ENCODE measurements at places on chromosomes 16 and 17.

GRCh38 chr17:2170023-2170422, 115.1 kb downstream of the HIC1 start:
- peak; percentile 33 for DNase-seq

DNA sequence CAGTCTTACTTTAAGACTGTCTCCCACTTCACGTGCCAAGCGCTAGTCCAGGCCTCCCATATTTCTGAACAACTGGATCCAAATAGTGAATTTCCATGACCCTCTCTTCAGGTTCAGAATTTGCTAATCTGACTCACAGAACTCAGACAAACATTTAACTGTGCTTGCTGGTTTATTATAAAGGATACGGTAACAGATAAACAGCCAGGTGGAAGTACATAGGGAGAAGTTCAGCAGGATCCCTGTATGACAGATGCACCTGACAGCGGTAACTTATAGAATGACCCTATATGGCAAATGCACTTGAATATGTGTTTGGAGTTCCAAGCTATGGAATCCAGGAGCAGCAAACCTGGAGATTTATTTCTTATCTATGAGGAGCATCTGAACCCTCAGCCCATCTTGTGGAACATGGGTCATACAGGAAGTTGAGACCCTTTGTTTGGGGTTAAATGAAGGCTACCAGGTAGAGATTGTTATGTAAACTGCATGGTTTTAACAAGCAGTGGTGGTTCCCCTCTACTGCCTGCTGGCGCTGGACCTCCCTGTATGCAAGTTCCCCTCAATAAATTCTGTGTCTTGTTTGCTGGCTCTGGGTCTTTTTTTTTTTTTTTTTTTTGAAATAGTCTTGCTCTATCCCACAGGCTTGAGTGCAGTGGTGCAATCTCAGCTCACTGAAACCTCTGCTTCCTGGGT, 622.6 kb downstream of the KCNJ2 start:
- DNase-seq, result no peak

DNA sequence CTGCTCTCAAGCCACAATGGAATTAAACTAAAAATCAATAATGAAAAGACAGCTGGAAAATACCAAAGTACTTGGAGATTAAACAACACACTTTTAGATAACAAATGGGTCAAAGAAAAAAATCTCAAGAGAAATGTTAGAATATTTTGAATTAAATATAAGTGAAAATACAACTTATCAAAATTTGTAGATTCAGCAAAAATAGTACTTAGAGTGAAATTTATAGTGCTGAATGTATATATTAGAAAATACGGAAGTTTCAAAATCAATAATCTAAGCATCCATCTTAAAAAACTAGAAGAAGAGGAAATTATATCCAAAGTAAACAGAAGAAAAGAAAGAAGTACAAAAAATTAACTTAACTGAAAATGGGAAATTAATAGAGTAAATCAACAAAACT, 179.2 kb upstream of the CDH11 start:
- DNase-seq, result no peak

DNA sequence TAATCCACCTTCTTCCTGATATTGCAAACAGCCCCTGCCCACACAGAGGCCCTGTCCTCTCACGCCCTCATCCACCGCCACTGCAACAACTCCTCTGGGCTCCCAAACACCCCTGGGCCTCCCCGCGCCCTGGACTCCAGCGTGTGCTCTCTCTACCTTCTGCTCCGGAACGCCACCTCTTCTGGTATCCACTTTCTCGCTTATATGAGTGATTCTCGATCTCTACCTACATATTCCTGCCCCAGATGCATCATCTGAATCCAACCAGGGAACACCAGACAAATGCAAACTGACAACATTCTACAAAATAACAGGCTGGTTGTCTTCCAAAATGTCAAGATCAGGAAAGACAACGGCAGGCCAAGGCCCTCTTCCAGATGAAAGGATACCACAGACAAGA, 19.0 kb downstream of the CAMKK1 start:
- no peak for DNase-seq

DNA sequence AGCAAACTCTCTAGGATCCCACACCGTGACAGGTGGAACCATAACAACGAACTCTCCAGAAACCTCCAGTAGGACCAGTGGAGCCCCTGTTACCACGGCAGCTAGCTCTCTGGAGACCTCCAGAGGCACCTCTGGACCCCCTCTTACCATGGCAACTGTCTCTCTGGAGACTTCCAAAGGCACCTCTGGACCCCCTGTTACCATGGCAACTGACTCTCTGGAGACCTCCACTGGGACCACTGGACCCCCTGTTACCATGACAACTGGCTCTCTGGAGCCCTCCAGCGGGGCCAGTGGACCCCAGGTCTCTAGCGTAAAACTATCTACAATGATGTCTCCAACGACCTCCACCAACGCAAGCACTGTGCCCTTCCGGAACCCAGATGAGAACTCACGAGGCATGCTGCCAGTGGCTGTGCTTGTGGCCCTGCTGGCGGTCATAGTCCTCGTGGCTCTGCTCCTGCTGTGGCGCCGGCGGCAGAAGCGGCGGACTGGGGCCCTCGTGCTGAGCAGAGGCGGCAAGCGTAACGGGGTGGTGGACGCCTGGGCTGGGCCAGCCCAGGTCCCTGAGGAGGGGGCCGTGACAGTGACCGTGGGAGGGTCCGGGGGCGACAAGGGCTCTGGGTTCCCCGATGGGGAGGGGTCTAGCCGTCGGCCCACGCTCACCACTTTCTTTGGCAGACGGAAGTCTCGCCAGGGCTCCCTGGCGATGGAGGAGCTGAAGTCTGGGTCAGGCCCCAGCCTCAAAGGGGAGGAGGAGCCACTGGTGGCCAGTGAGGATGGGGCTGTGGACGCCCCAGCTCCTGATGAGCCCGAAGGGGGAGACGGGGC, 1.3 kb downstream of the SPN start:
- DNase-seq, result no peak

- DNase-seq, result no peak
Observed at GRCh38 chr16:25366078-25366477, 108.4 kb upstream of the ZKSCAN2 start.

Measured in endothelial cell (in vitro differentiated cells).